ENCODE measurements at places on chromosomes 5 and 9.

- DNase-seq, result peak; percentile 10
Observed at GRCh38 chr5:179906795-179907555, 722 bp downstream of the TBC1D9B start.

GRCh38 chr9:128107468-128108268, 19.9 kb downstream of the PTGES2 start:
- DNase-seq, result no peak

GRCh38 chr9:137136261-137136880, 2.6 kb upstream of the GRIN1 start:
- DNase-seq, result no peak

DNA sequence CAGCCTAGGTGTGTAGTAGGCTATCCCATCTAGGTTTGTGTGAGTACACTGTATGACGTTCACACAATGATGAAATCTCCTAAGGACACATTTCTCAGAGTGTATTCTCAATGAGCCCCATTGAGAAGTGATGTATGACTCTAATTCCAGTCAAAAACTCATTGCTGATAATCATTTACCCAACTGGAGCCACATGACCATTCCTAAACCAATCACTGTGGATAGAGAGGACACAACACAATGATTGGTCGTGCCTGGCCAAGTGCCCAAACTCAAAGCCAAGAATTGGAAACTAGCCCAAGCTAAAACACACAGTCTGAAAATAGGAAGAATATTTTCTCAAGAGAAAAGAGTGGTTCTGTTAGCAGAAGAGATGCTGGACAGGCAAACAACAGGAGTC, 191.2 kb downstream of the ZNF462 start:
- DNase-seq, result no peak

DNA sequence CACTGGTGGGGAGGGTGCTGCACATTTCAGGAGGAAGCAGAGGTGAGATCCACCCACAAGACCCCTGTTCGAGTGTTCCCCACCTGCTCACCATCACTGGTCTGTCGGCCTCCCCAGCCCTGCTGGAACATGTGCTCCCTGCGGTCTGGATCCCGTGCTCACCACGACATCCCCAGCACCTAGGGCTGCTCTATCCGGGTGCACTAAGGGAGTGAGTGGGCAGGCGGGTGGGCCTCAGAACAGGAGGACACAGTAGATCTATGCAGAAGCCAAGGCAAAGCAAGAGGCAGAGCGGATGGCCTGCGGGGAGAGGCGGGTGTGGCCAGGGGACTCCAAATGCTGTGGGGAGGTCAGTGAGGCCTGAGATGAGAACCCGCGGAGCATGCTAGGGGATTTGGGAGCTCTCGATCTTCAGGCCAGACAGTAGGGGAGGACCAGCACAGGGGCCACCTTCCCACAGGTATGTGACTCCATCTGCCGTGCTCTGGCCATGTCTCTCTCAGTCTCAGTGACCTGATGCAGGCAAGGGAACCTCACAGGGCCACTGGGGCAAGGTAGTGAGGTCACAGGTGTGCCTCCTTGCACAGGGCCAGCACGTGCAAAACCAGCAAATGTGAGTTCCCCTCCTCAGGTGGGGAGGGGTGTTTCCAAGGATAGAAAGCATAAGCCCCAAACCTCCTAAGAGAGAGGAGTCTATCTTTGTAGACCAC, 134.2 kb downstream of the ZNF354C start:
- no peak for DNase-seq

- DNase-seq, result peak; percentile 15
Observed at GRCh38 chr9:12464910-12465512, 228.2 kb upstream of the TYRP1 start.

GRCh38 chr5:71740015-71740753, 21.1 kb downstream of the CARTPT start:
- DNase-seq, result no peak

GRCh38 chr5:9545136-9545991, 511 bp downstream of the SEMA5A start:
- DNase-seq, result no peak

DNA sequence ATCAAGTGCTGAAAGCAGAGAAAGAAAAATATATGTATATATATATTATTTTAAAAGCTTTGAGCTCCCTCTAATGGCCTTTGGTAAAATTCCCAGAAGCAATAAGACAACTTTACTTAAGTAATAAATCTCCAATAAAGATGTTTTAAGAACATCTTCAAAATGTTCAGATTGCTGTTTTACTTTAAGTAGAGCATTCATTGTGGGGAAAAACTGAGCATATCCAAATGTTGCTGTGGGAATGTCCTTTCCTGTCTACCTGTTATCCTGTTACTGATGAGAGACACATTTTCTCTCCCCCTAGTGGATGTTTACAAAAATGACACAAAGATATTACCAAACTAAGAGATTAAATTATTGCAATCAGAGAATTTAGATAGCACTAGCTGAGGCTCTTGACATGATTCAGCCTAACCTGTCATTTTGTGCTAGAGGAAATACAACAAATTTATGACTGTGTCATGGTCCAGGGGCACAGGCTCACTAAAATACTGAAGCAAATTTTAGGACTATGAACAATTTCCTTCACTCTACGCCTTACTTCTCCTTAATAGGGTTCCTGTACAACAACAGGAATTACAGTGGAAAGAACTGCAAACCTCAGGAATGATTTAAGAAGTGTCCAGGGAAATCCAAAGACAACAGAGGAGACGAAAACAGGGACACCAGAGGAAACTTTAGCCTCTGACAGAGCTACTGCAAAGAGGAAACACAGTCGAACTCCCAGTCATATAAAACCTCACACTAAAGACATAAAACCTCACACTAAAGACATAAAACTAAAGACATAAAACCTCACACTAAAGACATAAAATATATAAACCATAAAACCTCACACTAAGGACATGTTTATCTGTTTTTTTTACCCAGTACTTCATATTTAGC, 24.3 kb upstream of the PRRC1 start:
- peak; percentile 75 for DNase-seq

DNA sequence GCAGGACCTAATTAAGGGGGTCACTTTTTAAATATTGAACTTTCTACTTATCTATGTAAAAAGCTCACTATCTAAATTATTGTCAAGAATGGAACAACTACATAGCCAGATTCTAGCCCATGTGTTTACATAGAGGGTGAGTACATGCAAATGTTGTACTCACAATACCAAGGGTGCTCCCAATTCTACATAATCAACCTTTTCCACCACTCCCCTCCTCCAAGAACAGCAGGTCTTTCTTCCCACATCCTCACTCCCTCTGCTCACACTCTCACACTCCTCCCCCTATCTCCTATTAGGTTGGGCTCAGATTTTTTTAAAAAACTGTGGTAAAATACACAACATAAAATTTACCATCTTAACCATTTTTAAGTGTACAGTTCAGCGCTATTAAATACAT, 325.4 kb downstream of the ARL15 start:
- DNase-seq, result no peak

DNA sequence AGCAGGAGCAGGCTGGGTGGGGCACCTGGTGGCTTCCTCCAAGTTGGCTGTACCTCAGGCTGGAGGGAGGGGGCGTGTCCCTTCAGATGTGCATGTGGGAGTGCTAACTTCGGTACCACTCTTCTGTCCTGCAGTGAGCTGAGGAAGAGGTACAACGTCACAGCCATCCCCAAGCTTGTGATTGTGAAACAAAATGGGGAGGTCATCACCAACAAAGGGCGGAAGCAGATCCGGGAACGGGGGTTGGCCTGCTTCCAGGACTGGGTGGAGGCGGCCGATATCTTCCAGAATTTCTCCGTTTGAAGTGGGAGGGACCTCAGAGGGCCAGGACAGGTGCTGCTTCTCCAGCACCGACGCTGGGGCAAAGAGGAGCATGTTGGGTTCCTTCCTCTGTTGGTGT, 9.3 kb downstream of the NXNL2 start:
- DNase-seq, result no peak

- DNase-seq, result no peak
Observed at GRCh38 chr9:131875828-131876485, 136.1 kb upstream of the RAPGEF1 start.

Data from AML-193 (cell line).